ENCODE measurements at places on chromosomes 1 and 21.

DNA sequence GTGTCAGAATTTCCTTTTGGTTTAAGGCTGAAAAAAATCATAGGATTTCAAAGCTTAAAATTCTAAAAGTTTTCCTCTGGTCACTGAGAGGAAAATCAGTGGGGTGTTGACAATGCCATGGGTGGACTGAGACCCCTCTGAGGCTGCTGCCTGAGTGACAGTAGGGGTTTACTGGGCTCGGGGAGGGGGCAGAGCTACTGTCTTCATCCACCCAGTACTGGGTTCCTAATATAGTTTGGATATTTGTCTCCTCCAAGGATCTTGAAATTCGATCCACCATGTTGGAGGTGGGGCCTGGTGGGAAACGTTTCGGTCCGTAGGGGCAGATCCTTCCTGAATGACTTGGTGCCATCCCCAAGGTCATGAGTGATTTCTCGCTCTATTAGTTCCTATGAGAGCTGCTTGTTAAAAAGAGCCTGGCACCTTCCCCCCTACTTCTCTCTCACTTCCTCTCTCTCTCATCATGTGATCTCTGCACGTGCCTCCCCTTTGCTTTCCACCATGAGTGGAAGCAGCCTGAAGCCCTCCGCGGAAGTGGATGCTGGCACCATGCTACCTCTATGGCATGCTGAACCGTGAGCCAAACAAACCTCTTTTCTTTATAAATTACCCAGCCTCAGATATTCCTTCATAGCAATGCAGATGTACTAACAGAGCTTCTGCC lies 72.3 kb downstream of the MAP10 start:
- no peak for DNase-seq

- no peak for DNase-seq
Observed at GRCh38 chr1:12610305-12610935, 7.6 kb downstream of the DHRS3 start.

- no peak for DNase-seq
Observed at GRCh38 chr1:85230305-85230977, 29.0 kb downstream of the C1orf52 start.

GRCh38 chr1:158716335-158716734 lies 4.2 kb downstream of the OR6K3 start:
- DNase-seq = no peak

- DNase-seq = no peak
Observed at GRCh38 chr21:23811805-23812204, 1795.5 kb downstream of the MRPL39 start.

GRCh38 chr1:85584923-85585322 lies 4.4 kb downstream of the CCN1 start:
- DNase-seq = no peak

DNA sequence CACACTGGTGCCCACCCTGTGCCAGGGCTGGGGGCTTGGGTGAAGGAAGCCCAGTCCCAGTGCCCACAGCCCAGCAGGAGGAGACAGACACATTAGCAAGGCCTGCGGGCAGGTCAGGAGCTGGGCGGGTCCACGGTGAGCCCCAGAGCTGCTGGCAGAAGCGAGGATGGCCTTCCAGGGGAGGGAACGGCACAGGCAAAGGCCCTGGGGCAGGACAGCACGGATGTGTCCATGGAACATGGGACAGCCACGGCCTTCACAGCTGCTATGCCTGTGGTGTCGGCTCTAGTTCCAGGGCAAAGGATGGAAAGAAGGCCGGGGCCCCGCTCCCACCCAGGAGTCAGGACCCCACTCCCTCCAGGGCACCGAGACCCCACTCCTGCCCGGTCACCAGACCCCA lies 165.0 kb upstream of the ARHGEF16 start:
- DNase-seq = no peak

- DNase-seq = no peak
Observed at GRCh38 chr1:117336088-117336817, 31.0 kb upstream of the MAN1A2 start.

DNA sequence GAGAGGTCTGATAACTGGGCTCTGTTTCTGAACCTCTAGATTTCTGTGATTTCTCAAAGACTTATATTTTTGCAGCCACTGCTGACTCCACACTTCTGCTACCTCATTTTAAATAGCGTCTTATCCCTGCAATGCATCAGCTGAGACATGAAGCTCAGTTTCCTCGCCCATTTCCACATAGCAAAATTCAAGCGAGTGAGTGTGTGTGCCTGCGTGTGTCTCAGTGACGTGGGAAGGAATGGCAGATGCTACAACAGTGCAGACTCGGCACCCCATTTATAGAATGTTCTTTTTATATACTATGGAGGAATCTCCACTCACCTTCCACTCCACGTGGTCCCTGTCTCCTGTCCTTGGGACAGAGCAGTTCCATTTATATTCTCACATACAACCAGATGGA lies 35.7 kb downstream of the ZMYND12 start:
- no peak for DNase-seq

GRCh38 chr1:20355828-20356735 lies 65.4 kb downstream of the VWA5B1 start:
- DNase-seq = no peak

GRCh38 chr1:89200663-89201062 lies 1.9 kb upstream of the GBP4 start:
- DNase-seq = no peak

DNA sequence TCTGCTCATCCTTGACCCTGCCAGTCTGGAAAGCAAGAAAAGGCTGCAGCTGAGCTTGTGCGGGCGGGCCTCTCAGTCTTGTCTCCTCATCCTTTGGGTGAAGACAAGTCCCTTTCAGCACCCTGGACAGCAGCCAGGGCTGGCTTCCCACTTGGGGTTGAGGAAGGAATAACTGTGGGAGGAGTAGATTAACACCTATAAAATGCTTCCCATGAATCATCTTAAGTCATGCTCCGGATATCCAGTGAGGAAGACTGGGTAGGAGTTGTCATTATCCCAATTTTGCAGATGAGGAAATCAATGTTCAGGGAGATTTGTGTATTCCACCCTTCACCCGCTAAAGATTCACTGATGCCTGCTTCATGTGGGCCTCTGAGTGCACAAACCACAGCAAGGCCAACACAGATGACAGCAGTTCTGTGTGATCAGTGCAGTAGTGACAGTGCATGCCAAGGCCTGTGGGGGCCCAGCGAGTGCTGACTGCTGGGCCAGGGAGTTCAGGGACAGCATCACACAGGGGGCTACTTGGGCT lies 20.1 kb upstream of the COL16A1 start:
- peak; percentile 81 for DNase-seq

- no peak for DNase-seq
Observed at GRCh38 chr1:243718893-243719292, 131.2 kb downstream of the AKT3 start.

- DNase-seq = no peak
Observed at GRCh38 chr1:187517546-187517945, 688.8 kb downstream of the PLA2G4A start.
